ENCODE measurements at places on chromosomes 2 and 18. TPM values are rescaled to one million over a fixed set of nuclear protein-coding genes. Genes with fewer than 3 reads are reported as not detected.

DNA sequence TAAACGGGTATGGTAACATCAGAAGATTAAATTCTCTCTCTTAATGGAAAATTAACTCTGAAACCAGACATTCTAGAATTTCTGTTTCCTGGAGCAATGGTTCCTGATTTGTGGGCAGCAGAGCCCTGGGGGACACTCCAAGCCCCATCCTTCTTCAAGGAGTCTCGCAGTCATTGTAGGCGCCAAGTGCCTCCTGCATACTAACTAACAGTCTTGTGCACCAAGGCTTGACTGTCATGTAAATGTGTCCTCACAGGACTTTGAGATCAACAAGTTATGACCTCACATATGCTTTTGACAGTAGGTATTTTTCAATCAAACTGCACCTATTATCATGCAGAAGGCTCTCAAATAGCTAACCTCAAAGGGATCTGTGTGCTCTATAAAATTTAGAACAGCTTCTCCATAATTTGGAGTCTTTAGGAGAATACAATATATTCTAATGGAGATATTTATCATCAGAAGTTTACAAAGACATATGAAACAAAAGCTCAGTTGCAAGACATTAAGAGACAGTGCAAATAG, 52.1 kb upstream of the COPS8 start:
- DNase-seq: no peak

DNA sequence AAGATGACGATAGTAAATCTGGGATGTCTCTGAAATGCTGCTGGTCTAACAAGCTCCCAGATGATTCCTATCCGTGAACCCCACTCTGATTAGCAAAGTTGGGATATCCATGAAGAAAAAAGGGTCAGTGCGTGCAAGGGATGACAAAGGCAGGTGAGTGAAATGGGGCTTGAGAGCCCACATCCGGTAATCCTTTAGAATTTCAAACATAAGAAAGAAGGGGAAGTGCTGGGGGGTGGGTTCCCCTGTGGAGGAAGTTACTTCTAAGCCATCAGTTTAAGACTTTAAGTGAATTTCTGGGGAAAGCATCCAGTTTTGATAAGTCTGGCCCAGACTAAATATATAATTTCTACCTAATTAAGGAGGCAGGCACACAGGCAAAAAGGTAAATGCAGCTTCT, 209.5 kb downstream of the DPP10 start:
- no peak for DNase-seq

GRCh38 chr2:236939271-236939670, 146.4 kb upstream of the COPS8 start:
- DNase-seq: no peak

DNA sequence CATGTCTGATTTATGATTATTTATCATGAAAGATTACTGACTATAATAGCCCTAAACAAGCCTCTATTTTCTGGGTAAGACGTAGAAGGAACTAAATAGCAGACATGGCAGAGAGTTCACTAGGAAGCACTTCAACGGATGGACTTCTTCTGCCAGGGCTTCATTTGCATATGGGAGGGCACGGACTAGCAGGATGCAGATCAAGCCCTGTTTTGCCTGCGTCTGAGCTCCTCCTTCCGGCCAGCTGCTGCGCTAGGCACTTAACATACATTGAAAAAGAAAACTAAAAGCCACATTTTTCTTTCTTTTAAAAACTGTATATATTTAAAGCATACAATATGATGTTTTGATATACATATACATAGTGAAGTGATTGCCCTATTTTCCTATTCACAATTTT, 340.0 kb upstream of the MEX3C start:
- DNase-seq: no peak

GRCh38 chr2:233953087-233953801, 36.1 kb downstream of the TRPM8 start:
- DNase-seq: no peak

- DNase-seq: no peak
Measured at GRCh38 chr18:68494802-68495581, 219.9 kb downstream of the TMX3 start.

DNA sequence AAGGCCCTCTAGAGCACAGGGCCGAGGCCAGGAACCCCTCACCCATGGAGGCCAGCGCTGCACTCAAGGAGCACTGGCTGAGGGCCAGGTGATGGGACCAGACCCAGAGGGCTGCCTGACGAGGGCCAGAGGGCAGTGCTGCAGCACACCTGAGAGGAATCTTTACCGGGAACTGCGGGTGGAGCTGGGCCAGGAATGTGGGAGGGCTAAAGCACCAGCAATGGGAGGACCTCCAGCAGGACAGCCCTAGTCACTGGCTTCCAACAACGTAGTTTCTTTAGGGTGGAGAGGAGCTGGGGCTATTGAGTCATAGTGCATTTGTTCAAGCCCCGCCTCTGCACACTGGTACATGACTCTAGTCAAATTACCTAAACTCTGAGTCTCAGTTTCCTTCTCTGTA, 143.4 kb downstream of the TMEM17 start:
- no peak for DNase-seq

DNA sequence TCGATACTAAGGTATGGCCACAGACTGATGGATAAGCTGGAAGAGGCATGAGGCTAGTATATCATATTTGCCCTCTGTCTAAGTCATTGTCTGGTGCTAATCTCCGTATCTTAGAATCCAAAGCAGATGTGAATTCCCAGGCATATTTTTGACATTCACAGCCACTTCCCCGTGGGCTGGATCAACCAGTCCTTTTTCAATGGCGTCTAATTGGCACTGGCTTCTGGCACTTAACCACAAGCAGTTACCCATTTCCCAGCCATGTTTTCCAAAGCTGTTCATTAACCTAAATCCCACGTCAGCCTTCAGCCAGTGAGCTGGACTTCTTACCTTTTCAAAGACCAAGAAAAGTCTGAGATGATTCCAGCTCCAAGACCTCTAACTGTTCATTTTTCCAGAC, 20.7 kb upstream of the ZNF407 start:
- no peak for DNase-seq

DNA sequence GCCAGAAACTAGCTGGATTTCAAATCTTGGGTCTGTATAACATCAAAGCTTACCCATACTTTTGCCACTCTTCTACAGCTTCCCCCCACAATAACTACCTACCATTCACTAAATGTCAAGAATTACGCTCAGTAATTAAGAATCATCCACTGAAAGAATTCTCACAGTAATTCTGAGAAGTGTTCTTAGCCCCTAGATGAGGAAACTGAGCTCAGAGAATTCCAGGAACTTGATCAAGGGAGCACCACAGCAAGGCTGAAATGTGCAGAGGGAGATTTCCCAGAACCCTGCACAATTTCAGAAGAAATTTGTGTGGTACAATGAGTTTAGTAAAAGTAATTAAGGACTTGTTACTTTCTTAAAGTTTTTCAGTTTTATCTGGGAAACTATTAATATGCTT, 194.5 kb upstream of the STK17B start:
- DNase-seq: no peak

DNA sequence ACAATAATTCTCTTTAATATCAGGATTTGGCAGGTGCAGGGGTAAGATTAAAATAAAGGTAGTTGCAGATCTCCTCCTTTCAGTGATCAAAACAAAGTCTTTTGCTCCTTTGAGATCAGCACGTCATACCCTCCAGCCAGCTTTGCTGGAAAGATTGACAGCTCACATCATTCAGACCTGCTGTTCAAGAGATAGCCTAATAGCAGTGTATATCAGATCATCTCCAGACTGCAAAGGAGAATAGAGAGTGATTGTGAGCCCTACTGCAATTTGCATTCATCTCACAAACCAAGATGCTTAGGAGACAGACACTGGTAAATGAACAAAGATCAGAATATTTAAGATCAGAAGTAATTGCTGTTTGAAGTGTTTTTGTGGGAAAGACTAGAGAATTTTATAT, 135.8 kb upstream of the DSEL start:
- DNase-seq: no peak

DNA sequence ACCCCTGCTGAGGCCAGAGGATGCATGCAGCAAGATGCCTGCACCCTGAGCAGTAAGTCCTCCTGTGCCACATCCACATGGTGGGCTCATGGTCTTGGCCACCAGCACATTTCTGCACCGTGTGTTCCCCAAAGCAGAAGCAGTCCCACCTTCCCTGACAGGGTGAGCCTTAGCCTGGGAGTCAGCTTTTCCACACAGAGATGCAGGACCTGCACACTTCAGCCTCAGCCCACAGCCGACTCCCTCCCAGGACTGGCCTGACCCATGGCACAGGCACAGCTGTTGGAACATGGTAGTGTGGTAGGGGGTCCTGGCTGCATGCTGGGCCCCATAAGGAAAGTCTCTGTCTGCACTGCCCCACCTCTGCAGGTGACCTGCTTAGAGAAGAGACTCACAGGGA, 5.0 kb downstream of the SNED1 start:
- no peak for DNase-seq

GRCh38 chr18:65737471-65737955, 13.3 kb upstream of the CDH7 start:
- DNase-seq: no peak

- no peak for DNase-seq
Measured at GRCh38 chr2:57022496-57022895, 838.7 kb downstream of the CCDC85A start.

GRCh38 chr2:98009887-98010760, 14.4 kb upstream of the TMEM131 start:
- DNase-seq: no peak

- DNase-seq: no peak
Measured at GRCh38 chr2:122639176-122639575, 883.7 kb downstream of the TSN start.

DNA sequence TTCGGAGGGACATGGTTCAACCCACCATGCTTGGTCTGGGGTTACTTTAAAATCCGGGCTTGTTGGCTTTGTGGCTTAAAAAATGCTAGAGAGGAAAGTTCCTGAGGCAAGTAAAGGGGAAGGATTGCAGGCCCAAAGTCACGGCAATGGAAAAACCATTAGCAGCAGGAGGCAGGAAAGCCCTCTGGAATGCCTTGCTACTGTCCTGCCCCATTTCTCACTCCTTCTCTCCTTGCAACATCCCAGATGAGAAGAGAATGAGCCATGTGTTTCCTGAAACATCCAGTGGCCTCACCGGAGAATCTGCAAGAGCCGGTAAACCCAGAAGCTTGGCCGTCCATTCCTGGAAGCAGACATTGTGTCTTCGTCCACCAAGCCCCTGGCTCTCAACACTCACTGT, 97.4 kb upstream of the LCLAT1 start:
- DNase-seq: no peak

GRCh38 chr2:233972941-233973575, 55.9 kb downstream of the TRPM8 start:
- DNase-seq: no peak

DNA sequence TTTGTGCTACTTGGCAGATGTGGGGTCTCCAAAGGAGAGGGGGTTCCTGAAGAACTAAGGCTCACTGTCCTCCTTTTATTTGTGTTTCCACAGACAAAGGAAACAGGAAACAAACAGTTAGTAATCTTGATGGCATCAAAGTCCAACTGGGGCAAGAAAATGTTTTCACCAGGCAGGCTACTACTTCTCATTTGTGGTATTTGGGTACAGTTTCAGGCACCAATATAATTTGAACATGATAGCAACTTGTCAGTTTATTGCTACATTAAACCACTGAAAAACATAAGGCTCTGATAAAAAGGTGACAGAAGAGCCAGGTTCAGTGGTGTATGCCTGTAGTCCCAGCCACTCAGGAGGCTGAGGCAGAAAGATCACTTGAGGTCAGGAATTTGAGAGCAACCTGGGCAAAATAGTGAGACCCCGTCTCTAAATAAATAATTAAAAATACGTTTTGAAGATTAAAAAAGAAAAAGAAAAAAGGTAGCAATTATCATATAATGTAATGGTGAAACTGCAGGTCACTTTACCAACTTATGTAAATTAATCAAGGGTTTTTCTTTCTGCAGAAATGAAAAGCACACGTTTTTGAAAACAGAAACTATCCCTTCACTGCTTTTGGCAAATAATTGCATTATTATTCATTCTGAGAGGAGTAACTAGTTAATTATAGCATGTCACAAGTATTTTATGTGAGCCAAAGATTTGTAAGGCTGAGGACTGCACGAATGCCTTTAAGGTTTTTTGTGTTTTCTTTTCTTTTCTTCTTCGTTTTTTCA, 157.5 kb upstream of the CAVIN2 start:
- DNase-seq: no peak

DNA sequence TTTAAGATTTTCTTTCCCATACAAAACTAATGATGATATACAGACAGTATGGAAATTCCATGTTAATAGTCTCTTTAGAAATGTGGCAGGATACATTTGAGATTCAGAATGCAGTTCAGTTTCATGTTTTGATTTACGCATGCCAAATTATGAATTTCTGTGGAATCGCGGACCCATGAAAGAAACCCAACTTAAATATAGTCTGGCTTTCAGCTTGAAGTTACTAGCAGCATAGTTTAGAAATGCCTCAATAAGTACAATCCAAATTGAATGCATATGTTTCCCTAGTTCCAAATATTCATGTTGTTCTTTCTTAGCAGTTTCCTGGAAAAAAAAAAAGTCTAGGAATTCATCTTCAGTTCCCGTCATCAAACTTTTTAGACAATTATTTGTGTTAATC, 164.1 kb upstream of the RASGRP3 start:
- no peak for DNase-seq

GRCh38 chr2:200081236-200081635, 125.9 kb downstream of the MAIP1 start:
- DNase-seq: no peak

GRCh38 chr2:128601298-128602037, 282.8 kb upstream of the HS6ST1 start:
- DNase-seq: no peak

DNA sequence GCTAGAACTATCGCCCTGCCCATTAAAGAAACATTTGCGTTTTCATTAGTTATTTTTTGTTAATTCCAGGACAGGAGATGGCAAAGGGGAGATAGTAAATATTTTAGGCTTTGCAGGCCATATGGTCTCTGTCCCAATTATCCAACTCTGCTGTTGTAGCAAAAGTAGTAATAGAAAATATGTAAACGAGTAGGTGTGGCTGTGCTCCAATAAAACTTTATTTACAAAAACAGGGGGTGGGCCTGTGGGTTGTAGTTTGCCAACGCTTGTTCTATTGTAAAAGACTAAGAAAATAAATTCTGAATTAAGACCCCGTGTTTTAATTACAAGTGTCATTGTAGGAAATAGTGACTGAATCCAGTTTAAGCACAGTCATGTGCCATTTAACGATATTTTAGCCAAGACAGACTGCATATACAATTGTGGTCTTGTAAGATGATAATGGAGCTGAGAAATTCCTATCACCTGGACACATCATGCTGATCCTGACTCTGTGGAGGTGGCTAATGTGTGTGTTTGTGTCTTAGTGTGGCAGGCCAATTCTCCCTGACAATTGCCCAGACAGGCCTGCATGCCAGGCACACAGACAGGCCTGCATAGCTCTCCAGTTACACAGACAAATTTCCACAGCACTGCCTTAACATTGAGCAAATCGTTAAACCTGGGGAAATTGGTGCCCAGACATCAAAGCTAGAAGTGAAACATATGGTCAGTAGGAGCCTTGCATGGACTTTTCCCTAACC, 76.4 kb downstream of the SKA1 start:
- no peak for DNase-seq

Gene DSG1
- total RNA-seq: not detected

Gene ANKRD29
- total RNA-seq: not detected

Gene GPAT2
- total RNA-seq: 12.4 TPM

Gene POMC
- total RNA-seq: 12.5 TPM

Gene MTLN
- 36.2 TPM for total RNA-seq

Gene UGT1A4
- total RNA-seq: not detected

Gene RAB6D
- total RNA-seq: not detected

Gene IKZF2
- total RNA-seq: 9.8 TPM

Gene PKDCC
- not detected for total RNA-seq

Gene MPP4
- total RNA-seq: not detected

Gene HES6
- 2.0 TPM for total RNA-seq

Gene CENPA
- 40.9 TPM for total RNA-seq

Gene PARD3B
- total RNA-seq: 0.96 TPM

Gene POTEE
- total RNA-seq: 0.32 TPM

Gene RESP18
- total RNA-seq: not detected

Gene POTEJ
- not detected for total RNA-seq
